ENCODE measurements at places on chromosomes 3 and 15.

- H3K4me3 ChIP-seq: no peak overlapping the region
- DNase-seq: no peak
- H3K4me1 ChIP-seq: no peaks in the 10 kb centered on the region
- H3K27me3 ChIP-seq: no peaks in the 10 kb centered on the region
- H3K36me3 ChIP-seq: no peaks in the 10 kb centered on the region
- H3K27ac ChIP-seq: no peak overlapping the region
These were observed 19.2 kb downstream of the CPA3 start for GRCh38 chr3:148884261-148884660.

GRCh38 chr3:63508305-63508704 lies 144.2 kb upstream of the SNTN start:
- no peaks in the 10 kb centered on the region for H3K4me1 ChIP-seq
- no peak for DNase-seq
- no peaks in the 10 kb centered on the region for H3K27me3 ChIP-seq
- no peaks in the 10 kb centered on the region for H3K36me3 ChIP-seq

DNA sequence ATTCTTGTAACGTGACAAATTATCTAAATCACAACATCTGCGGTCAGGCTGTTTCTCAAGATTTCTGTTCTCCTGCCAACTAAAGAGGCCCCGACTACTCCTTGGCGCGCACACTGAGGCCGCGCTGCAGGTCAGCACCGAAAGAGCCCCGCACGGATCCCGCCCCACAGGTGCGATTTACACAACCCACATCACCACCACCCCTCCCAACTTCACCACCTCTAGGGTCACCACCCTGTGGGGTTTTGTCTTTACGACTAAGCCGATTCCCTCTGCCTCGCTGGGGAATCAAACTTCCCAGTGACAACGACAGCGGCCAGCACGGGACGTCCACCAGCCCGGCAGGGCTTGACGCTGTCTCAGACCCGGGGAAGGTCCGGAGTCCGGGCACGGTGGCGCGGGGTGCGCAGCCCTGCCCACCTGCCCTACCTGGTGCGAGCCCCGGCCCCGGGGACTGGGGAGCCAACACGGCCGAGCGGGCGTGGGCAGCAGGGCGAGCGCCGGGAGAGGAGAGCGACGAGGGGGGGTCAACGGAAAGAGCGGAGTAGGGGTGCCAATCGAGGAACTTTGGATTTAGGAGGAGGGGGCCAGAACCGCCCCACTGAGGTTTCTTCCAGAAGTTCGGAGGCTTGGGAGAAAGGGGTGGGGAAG lies 764 bp downstream of the UACA start:
- peak overlapping the region; percentile 93 for H3K27ac ChIP-seq
- peaks cover 85% of the 10 kb centered on the region for H3K27me3 ChIP-seq
- H3K4me1 ChIP-seq: peaks cover 27% of the 10 kb centered on the region
- H3K36me3 ChIP-seq: no peaks in the 10 kb centered on the region
- peak overlapping the region; percentile 68 for H3K4me3 ChIP-seq

GRCh38 chr15:55681631-55682030 lies 61.3 kb downstream of the PRTG start:
- H3K27me3 ChIP-seq: no peaks in the 10 kb centered on the region
- no peak overlapping the region for H3K4me3 ChIP-seq
- no peak overlapping the region for H3K27ac ChIP-seq
- peaks cover 5% of the 10 kb centered on the region for H3K4me1 ChIP-seq

GRCh38 chr3:12356175-12356574 lies 67.3 kb downstream of the PPARG start:
- peak; percentile 8 for DNase-seq
- H3K36me3 ChIP-seq: no peaks in the 10 kb centered on the region
- H3K27me3 ChIP-seq: no peaks in the 10 kb centered on the region
- no peak overlapping the region for H3K4me3 ChIP-seq

GRCh38 chr3:27976933-27977332 lies 254.8 kb upstream of the EOMES start:
- H3K36me3 ChIP-seq: no peaks in the 10 kb centered on the region
- H3K4me3 ChIP-seq: no peak overlapping the region
- DNase-seq: no peak
- H3K4me1 ChIP-seq: peaks cover 5% of the 10 kb centered on the region

Data from left lung (tissue), 14 donors.